Transverse colon (tissue), 4 donors: ENCODE measurements at places on chromosomes 16 and 17.

DNA sequence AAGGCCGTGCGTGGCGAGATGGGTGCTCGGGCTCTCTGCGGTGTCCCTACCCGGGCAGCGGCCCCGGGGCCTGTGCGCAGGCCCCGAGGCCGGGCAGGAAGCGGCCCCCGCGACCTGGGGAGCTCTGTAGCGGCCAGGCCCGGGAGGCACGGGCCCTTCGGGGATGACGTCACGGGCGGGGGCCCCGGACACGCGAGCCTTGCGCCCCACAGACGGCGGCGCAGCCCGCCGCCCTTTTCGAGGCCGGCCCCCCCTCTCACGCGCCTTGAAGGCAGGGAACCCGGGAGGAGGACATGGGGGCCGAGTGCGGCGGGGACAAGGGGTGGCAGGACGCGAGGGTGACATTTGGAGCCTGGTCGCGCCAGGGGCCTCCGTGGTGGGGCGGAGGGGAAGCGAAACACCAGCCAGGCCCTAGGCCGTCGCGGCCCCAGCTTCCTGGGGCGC, 1.1 kb downstream of the RAI1 start:
- DNase-seq = peak; percentile 67
- peak overlapping the region; percentile 60 for H3K4me3 ChIP-seq
- H3K36me3 ChIP-seq = no peaks in the 10 kb centered on the region
- H3K4me1 ChIP-seq = peaks cover 45% of the 10 kb centered on the region

GRCh38 chr17:45225051-45225700, 3.5 kb downstream of the FMNL1 start:
- peak overlapping the region; percentile 76 for H3K27ac ChIP-seq
- DNase-seq = no peak
- H3K4me1 ChIP-seq = peaks cover 8% of the 10 kb centered on the region

DNA sequence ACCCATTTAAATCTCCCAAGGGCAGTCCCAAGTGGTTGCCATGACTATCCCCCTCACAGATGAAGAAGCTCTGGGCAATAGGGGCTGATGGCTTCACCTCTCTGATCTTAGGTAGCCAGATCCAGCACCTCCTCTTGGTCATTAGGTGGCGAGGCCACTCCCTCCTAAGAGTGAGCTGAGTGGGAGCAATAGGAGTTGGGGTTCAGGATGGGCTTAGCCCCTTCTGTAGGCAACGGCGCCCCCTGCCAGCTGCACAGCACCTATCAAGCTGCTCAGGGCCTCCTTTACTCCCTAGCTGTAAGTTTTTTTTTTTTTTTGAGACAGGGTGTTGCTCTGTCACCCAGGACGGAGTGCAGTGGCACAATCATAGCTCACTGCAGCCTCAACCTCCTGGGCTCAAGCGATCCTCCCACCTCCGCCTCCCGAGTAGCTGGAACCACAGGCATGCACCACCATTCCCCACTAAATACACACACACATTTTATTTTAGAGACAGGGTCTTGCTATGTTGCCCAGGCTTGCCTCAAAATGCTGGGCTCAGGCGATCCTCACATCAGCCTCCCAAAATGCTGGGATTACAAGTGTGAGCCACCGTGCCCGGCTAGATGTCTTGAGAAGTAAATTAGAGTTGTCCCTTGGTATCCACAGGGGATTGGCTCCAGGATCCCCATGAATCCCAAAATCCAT, 3.5 kb upstream of the RRAD start:
- DNase-seq = peak; percentile 49
- H3K27me3 ChIP-seq = peaks cover 16% of the 10 kb centered on the region
- H3K4me1 ChIP-seq = peaks cover 27% of the 10 kb centered on the region

DNA sequence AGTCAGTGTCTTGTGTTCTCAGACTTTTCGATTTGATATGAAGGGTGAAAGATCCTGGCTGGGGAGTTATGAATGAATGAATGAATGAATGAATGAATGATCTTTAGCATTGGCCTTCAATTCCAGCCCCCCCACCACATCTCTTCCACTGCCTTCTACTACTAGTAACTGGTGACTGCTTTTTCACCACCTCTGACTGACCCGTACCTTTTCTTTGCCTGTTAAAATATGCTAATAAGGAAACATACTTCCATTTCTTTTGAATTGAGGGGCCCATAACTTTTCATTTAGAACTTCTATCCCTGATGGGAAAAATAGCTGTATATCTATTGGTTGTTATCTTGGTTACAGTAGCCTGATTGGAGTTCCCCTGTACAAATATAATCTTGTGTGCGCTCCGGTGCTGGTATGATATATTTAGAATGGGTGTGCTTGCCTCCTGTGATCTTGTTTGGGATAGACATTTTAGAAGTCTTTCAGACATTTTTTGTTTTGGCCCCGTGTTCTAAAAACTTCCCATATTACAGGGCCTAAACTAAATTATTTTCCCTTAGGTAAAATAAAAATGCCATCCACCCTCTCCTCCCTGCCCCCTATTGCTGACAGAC, 3.4 kb downstream of the LYRM1 start:
- no peaks in the 10 kb centered on the region for H3K36me3 ChIP-seq
- no peak overlapping the region for H3K4me3 ChIP-seq
- DNase-seq = no peak
- H3K27me3 ChIP-seq = no peaks in the 10 kb centered on the region

DNA sequence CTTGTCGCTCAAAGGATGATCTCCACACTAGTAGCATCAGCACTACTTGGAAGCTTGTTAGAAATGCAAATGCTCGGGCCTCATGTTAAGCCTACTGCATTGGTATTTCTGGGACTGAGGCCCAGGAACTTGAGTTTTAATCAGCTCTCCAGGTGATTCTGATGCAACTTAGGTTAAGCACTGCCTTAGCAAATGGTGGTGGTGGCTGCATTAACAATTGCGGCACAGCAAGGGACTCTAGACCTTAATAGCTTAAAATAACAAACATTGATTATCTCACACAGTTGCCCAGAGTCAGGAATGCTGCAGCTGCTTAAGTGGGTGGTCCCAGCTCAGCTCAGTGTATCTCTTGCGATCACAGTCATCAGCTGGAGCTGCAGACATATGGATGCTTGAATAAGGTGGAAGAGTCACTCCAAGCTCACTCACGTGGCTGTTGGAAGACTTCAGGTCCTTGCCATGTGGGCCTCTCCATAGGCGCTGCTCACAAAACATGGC, 25.8 kb downstream of the HS3ST3A1 start:
- H3K4me1 ChIP-seq = no peaks in the 10 kb centered on the region
- DNase-seq = no peak
- no peak overlapping the region for H3K4me3 ChIP-seq
- no peak overlapping the region for H3K27ac ChIP-seq
- H3K36me3 ChIP-seq = no peaks in the 10 kb centered on the region
- H3K27me3 ChIP-seq = no peaks in the 10 kb centered on the region

DNA sequence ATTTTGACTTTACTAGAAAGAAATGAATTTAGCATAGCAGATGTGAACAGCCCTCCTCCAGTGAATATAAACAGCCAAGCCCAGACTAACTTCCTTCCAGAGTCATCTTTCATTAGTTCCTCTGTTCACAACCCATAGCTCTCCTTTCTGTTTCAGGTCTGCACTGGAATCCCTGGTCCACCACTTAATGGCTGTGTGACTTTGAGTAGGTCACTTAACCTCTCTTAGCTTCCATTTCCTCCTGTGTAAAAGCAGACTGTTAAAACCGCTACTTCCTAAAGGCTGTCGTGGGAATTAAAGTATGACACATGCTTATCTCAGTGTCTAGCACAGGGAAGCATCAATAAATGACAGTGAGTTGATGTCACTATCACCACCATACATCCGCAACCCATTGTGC, 7.5 kb downstream of the SLC6A4 start:
- H3K27ac ChIP-seq = no peak overlapping the region
- no peak for DNase-seq
- no peak overlapping the region for H3K4me3 ChIP-seq
- H3K36me3 ChIP-seq = no peaks in the 10 kb centered on the region
- peaks cover 16% of the 10 kb centered on the region for H3K27me3 ChIP-seq
- H3K4me1 ChIP-seq = no peaks in the 10 kb centered on the region

GRCh38 chr17:58325289-58325726, 3.3 kb downstream of the TSPOAP1 start:
- DNase-seq = no peak
- peak overlapping the region; percentile 69 for H3K4me3 ChIP-seq
- H3K36me3 ChIP-seq = no peaks in the 10 kb centered on the region
- H3K27ac ChIP-seq = no peak overlapping the region
- no peaks in the 10 kb centered on the region for H3K27me3 ChIP-seq
